ENCODE measurements at places on chromosomes 3 and 15.

GRCh38 chr15:96354731-96355567 is 24.4 kb downstream of the NR2F2 start:
- DNase-seq, result no peak

GRCh38 chr3:183265834-183266417 is 12.9 kb downstream of the B3GNT5 start:
- DNase-seq, result peak; percentile 80

DNA sequence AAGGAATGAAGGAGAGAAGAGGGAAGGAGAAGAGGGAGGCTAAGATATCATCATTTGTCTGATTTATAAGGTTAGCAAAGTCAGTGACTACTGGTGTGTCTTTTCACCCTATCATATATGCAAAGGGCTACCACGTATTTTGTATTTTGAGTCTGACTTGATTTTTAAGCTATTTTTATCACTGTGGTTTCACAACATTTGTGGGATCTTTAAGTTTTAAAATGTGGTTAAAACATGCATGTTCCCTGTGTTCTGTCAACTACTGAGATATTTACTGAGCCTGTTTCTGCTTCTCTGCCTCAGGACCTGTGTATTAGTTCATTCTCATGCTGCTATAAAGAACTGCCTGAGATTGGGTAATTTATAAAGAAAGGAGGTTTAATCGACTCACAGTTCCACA is 22.5 kb upstream of the SPTSSB start:
- no peak for DNase-seq

DNA sequence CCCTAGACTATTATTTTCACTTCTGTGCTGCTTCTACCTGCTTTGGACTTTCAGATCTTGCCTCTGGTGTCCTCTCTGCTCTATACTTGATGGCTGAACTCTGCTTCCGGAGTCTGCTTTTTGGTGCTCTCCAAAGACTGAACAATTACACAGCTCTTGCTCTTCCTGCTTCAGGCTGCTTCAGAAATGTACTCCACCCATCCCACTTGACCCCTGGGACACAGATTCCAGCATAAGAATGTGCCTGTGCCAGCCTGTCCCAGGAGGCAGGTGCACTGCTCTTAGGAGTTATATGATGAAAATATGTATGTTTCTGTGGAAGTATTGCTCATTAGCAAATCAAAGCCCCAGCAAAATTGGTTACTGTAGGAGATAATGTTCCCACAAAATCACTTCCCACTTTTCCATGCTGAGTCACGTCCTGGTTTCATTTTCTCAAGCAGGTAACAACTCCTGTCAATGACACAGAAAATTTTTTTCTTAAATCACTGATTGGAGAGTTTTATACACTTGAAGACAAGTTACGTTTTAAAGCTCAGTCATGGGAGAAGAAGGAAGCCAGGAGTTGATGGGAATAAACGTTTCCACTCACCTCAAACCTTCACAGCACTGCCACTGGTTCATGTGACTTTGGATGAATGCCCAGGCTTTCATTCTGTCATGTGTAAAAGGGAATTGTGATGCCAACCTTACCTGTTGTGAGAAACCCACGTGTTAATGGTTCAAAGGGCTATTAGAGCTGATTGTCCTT is 239.4 kb upstream of the ZPLD1 start:
- no peak for DNase-seq

DNA sequence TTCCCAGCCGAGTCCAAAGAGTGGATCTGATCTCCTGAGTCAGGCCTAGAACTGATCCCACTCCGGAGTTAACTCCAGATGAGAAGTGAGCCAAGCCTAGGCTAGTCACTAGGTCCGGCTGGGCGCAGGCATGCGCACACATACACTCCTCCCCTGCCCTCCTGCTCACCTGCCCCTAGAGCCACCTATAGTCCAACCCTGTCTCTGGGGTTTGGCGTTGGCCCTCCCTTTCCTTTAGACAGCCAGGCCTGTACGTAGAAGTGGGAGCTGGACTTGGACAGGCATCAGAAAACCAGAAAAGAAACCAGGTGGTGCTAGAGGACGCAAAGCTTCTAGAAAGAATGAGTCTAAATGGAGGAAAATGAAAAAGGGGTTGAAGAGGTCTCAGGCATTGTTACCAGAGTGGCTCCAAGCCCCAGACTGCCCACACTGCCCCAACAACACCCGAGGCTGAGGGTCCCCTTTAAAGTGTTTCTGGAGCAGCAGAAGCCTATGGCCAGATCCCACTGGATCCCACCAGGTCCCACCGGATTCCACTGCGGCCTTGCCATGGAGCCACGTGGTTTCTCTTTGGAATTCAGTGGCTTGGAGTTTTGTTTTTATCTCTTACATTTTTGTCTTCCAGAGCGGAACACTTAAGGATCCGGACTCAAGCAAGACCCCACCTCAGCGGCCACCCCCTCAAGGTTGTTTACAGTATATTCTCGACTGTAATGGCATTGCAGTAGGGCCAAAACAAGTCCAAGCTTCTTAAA is 24.2 kb upstream of the TIMP4 start:
- no peak for DNase-seq
